ENCODE measurements at places on chromosomes 7 and 10.

DNA sequence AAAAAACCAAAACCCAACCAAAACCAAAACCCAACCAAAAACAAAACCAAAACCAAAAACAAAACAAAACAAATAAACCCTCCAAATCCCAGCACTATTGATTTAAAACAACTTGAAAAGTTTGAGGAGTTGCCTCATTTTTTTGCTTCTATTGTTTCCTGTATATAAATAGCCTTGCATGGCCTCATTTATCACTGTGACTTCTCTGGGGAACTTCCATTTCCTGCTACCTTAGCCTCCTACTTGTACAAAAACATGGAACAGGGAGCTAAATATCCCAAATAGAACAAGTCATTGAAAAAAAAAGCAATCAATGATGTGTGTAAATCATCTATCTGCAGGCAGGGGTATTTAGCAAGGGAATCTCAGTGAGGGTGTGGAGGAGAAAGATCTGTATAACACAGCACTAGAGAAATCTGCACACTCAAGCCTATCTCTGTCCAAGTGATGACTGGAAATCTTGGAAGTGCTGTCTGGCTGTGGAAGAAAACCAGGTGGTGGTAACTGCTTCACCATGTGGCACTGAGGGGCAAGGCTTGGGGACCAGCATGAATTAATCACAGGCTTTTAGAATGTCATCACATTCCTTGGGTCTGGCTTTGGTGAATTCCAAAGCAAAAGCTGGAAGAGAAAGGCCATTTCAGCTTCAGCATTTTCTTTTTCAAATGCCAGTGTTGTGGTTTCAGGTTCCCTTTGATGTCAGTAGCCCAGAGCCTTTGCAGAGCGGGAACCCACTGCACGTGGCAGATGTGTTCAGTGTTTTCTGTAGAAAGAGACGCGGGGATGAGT lies 349.5 kb upstream of the ZNF32 start:
- DNase-seq, result no peak

- no peak for DNase-seq
Measured at GRCh38 chr7:18364396-18364795, 131.2 kb upstream of the HDAC9 start.

GRCh38 chr7:40721342-40721949 lies 586.6 kb downstream of the SUGCT start:
- no peak for DNase-seq

DNA sequence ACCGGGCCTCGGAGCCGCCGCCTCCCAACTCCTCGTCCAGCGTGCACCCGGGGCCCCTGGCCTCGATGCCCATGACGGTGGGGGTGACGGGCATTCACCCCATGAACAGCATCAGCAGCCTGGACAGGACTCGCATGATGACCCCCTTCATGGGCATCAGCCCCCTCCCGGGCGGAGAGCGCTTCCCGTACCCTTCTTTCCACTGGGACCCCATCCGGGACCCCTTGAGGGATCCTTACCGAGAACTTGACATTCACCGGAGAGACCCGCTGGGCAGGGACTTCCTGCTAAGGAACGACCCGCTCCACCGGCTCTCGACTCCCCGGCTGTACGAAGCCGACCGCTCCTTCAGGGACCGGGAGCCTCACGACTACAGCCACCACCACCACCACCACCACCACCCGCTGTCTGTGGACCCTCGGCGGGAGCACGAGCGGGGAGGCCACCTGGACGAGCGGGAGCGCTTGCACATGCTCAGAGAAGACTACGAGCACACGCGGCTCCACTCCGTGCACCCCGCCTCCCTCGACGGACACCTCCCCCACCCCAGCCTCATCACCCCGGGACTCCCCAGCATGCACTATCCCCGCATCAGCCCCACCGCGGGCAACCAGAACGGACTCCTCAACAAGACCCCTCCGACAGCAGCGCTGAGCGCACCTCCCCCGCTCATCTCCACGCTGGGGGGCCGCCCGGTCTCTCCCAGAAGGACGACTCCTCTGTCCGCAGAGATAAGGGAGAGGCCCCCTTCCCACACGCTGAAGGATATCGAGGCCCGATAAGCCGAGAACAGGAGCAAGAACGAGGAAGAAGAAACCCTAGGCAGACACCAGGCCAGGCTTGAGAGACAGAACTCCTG lies 341.5 kb upstream of the GALNT17 start:
- DNase-seq, result no peak

GRCh38 chr10:126392469-126392868 lies 4.2 kb upstream of the ADAM12 start:
- no peak for DNase-seq

DNA sequence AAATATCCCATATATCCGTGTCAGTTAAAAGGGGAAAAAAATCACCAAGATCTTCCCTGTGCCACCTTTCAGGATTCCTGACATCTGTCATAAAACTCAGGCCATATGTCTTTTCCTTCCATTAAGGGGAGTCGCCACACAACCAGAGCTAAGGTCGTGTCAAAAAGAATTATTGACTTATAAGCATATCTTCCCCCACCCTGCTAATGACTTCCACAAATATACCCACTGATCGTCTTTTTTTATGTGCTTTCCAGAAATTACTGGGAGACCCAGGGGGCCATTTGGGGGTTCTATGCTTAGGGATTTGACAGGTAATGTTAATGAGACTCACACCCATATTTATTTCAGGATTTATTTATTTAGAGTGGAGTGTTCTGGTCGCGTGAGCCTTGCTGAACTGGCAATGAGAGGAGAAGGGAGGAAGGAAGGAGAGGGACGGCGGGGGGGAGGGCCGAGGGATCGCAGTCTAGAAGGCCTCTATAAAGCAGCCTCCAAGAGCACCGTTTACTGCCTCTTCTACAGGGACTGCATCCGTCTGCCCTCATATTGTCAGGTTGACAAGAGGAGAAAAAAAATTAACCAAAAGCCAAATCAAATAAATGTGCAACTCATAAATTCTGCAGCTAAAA lies 135.7 kb upstream of the MGMT start:
- DNase-seq, result no peak

- no peak for DNase-seq
Measured at GRCh38 chr7:119959811-119960210, 313.2 kb upstream of the KCND2 start.

DNA sequence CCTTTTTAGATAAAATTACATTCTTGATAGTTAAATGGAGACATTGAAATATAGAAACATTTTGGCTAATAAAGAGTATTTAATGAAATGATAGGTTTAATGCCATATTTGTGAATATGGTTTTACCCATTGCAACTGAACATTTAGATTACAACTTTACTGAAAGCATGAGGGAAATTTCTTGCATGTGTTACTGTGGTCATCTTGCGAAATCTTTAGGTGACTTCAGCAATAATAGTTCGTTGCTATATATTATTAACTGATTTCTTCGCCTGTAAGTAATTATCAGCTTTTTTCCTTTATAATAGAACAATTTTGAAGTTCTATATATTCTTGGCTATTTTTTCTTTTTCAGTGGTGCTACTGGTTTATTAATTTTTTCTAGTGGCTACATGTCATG lies 83.2 kb downstream of the MLLT10 start:
- DNase-seq, result no peak

GRCh38 chr7:52355053-52355452 lies 680.4 kb upstream of the POM121L12 start:
- DNase-seq, result no peak

DNA sequence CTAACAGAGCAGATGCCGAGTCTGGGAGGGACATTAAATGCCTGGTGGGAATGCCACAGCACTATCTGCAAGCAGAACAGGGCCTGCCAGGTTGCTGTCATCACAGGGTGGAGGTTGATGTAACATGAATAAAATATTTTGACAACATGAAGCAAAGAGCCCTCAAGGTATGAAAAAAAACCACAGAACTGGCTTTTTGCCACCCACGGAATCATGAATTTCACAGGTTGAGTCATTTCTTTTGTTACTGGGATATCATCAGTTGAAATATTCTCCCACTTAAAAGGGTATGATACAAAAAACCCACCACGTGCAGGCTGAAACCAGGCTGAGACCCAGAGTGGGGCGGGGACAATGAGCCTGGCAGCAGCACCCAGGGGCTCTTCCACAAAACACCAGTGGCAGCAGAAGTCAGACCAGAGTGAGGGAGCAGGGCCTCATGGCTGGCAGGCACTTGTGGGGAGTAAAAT lies 220.1 kb downstream of the TNS3 start:
- peak; percentile 78 for DNase-seq

- no peak for DNase-seq
Measured at GRCh38 chr7:39260279-39260844, 282.7 kb downstream of the POU6F2 start.

DNA sequence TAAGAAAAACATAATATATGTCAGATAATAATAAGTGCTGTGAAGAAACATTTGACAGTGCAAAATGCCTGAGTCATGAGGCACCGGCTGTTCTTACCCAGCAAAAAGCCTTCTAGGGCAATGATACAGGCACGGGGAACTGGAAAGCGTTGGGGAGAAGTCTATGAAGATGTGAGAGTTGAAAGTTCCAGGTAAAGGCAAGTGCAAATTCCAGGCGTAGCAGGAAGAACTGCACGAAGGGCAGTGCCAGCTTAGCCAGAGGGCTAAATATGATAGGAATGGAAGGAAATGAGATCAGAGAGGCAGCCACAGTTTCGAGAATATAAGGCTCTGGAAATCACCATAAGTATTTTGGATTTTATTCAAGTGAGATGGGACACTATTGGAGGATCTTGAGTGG lies 87.0 kb downstream of the IPMK start:
- DNase-seq, result peak; percentile 14

GRCh38 chr10:11880151-11881029 lies 57.2 kb downstream of the PROSER2 start:
- DNase-seq, result no peak

- no peak for DNase-seq
Measured at GRCh38 chr7:136865777-136866176, 2.7 kb upstream of the CHRM2 start.

GRCh38 chr10:71451754-71452153 lies 55.0 kb downstream of the CDH23 start:
- no peak for DNase-seq

- no peak for DNase-seq
Measured at GRCh38 chr7:150716368-150716767, at the start of gene GIMAP1. Gene GIMAP1 (plus strand): TSS chr7:150716613. CDS start chr7:150719048, 2,435 bp downstream.

GRCh38 chr10:130363899-130364445 lies 227.8 kb downstream of the GLRX3 start:
- DNase-seq, result no peak

GRCh38 chr7:45203936-45204445 lies 46.4 kb downstream of the RAMP3 start:
- no peak for DNase-seq

DNA sequence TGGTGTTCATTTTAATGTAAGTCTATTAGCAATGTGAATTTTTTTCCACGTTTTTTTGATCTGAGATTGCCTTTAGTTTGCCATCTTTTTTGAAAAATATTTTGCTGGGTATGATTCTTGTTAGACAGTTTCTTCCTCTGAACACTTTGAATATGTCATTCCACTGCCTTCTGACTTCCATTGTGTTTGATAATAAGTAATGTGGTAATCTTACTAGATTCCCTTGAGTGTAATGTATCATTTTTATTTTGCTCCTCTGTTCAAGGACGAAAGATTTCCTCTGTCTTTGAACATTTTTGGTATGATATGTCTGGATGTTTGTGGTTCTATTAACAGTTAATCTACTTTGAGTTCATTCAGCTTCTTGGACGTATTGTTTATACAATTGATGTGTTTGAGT lies 371.4 kb downstream of the SUGCT start:
- DNase-seq, result no peak

DNA sequence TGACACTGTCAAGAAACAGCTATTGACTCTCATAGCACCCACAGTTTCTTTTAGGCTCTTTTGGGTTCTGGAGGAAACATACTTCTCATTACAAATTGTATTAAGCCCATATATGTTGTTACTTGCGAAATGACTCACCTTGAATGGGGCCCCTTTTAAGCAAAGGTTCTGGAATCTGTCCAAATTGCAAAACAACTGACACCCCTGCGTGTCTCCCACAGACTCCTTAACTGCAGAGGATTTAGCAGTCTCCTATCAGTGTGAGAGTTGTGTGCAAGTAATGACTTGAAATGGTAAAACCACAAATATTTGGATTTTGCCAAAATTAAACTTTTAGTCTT lies 192.3 kb downstream of the DNAJC1 start:
- no peak for DNase-seq

DNA sequence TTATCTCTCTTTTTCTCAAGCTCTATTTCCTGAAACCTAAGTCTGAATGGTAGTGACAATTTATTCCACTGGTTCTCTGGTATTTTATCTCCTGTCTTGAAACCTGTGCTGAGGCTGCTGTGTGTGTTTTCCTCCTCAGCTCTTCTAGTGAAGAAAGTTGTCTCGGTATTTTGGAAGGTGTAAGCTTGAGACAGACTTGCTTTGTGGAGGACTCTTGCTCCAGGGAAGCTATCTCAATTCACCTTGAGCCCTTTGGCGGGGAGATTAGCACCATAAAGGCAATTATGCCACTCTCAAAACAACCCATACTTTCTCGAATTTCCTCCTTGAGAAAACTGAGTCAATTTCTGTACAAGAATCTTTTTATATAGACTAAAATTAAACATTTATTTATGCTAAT lies 141.6 kb downstream of the THSD7A start:
- DNase-seq, result no peak

- DNase-seq, result no peak
Measured at GRCh38 chr10:101357958-101358357, 4.0 kb downstream of the BTRC start.

- no peak for DNase-seq
Measured at GRCh38 chr7:106456329-106456728, 171.5 kb upstream of the NAMPT start.

- peak; percentile 73 for DNase-seq
Measured at GRCh38 chr7:125253452-125254190, 324.0 kb upstream of the POT1 start.

DNA sequence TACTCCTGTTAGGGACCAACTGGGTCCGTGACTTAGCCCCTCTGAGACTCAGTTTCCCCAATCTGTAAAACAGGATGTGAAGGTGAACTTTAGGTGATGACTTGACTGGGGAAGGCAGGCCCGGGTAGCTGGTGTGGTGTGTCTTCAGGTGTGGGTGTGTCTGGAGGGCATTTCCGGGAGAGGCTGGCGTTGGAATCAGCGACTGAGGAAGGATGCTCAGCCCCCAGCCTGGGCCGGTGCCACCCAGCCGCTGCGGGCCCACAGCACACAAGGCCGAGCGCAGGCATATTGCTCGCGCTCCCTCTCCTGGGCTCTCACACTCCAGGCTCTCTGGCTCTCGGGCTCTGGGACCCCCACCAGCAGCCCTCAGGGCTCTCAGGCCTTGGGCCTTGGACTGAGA lies 31.7 kb upstream of the CNPY1 start:
- DNase-seq, result no peak

DNA sequence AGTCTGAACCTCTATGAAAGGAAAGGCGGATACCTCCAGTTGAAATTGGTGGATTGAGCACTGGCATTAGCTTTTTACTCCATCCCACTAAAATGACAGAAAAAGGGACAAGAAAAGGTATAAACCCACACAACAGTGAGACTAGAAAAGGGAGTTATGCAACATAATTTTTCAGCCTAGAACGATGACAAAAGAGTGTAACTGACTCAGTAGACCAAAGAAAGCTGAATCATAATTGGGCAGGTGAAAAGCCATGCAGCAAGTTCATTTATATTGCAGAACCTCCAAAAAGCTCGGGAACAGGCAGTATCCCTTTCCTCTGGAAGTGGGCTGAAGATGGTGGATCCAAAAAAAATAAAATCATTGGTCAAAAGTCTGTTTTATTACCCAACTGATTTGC lies 30.5 kb upstream of the ZCCHC24 start:
- no peak for DNase-seq

All from epithelial cell of prostate (primary cell).